HFFc6 (cell line): ENCODE measurements at places on chromosomes 3 and 15.

DNA sequence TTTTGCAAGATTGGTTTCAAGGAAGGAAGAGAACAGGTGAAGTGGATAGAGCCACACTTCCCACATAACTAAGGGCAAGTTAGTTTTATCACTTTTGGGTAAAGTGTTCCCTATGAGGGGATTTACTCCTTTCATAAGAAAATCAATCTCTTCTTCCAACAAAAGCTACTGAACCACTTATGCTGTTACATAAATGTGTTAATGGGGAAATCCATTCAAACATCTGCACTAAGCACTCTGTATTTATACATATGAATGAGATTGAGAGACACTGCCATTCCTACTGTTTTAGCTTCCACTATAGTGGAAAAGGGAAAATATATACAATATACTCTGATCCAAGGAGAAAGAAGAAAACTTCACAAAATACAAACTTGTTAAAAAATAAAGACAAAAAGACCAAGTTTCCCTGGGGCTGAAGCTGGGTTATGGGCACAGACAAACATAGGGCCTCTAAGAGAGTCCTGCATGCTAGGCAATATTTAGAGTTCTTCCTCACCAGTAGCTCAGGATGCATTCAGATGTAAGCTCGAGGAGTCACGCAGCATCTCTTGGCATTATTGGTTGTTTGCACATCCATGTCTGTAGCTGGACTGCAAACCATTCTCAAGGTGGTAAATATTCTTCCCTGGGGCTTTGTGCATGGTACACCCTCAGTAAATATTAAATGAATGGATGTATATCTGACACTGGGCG lies 454.2 kb downstream of the FGF12 start:
- no peak for DNase-seq

- DNase-seq = no peak
These were observed 15.5 kb upstream of the PLA2G4E start for GRCh38 chr15:42036112-42036905.

- DNase-seq = no peak
These were observed 34.7 kb downstream of the MAP3K13 start for GRCh38 chr3:185397676-185398075.

GRCh38 chr3:158519776-158520175 lies 51.2 kb upstream of the MLF1 start:
- no peak for DNase-seq

- DNase-seq = peak; percentile 87
These were observed at the start of gene MEIS2 for GRCh38 chr15:37100109-37100965. Gene MEIS2 (minus strand): TSS chr15:37100549. CDS start chr15:37099466, 1,083 bp downstream.

DNA sequence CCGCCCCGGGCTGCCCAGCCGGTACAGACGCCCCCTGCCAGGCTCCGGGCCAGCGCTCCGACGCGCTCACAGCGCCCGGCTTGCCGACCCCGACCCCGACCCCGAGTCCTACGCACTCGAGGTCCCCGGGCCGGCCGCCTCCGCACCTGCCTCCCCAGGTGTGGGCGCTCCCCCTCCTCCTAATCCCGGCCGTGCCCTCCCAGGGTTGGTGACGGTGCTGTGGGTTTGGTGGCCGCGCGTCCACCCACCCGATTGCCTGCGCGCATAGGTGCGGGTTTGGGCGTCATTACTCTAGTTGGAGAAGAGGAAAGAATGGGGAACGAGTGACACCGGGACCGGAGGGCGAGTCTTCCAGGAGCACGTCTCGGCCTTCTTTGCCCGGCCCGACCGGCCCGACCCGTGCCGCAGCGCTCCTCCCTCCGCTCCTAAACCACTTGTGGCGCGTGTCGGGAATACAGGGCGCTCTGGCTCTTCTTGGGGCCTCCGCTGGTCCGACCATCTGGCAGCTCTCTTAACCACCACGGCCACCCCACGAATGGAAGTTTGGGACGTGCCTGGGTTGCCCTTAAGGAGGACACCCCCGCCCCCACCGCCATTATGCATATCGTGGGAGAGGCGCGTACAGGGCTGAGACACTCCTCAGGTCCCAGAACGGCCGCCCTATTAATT lies 810 bp upstream of the THRB start:
- no peak for DNase-seq
